ENCODE measurements at places on chromosomes 6 and 20. TPM values are rescaled to one million over a fixed set of nuclear protein-coding genes. Genes with fewer than 3 reads are reported as not detected.

GRCh38 chr6:6836609-6837406 is 248.3 kb downstream of the LY86 start:
- no peak for ATAC-seq

The ESR1 gene
- 0.93 TPM for total RNA-seq

DNA sequence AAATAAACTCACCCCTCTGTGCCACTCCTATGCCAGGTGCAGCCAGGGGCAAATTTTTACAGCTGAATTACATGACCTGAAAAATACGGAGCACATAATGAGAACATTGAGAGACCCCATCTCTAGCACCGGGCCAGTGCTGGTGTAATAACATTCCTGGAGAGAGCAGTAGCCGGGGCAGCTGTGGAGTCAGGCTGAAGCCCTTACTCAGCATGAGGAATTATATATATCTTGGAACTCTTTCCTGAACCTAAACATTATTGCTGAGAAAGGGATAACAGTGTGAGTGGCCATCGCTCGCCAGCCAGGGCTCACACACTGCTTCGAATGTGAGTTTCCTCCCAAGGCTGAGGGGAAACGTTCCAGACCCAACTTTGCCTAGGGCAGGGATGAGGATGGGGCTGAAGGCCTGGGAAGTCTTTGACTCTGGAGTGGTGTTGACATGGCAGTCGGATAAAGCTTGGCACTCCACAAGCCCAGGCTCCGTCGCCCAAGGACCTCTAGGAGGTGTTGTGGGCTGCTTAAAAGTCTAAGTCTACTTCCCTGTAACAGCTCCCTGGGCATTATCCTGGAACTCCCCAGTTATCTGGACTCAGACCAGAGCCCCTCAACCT is 269.8 kb downstream of the CDC5L start:
- no peak for ATAC-seq

- ATAC-seq, result no peak
Measured at GRCh38 chr6:43673444-43674084, 14.0 kb downstream of the MRPS18A start.

- no peak for ATAC-seq
Measured at GRCh38 chr6:75932067-75932466, 140.4 kb downstream of the IMPG1 start.

The DEFB124 gene
- not detected for total RNA-seq

The CRYBG1 gene
- total RNA-seq, result 4.8 TPM

DNA sequence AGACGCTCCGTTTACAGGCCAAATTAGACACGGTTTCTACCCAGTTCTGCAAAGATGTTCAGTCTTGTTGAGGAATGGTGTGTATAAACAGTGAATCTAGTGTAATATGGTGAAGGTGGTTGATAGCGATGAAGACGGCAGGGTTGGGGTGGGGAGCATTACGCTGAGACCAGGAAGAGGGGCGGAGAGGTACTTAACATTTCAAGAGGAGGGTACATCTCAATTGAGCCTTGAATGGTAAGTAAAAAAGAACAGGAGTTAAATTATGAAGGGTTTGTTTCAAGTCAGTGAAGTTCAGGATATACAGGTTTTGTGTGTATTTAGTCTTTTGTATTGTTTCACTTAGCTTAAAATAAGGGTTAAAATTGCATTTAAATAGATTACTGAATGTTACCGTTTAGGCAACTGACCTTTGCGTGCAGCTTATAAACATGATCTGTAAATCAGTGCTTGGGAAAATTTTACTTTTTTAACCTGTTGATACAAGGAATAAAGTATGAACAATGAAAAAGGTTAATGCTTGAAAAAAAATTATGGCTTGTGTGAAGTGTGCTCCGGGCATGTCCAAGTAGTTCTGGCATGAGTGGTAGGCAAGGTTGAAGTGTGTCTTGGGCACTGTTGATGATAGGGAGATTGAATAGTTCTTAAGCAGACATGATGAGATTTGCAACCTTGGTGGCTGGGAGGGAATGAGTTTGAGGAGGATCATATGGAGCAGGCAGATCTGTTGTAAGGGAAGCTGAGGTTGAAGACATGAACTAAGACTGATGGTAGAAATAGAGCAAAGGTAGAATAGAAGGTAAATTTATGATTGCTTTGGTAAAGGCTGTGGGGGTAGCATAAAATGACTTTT is 842 bp downstream of the POLR1C start:
- ATAC-seq, result no peak

The CFAP61 gene
- not detected for total RNA-seq

GRCh38 chr20:44398335-44398734 is 42.8 kb downstream of the HNF4A start:
- ATAC-seq, result no peak

The CAGE1 gene
- total RNA-seq, result not detected

- ATAC-seq, result no peak
Measured at GRCh38 chr6:156699017-156699421, 78.2 kb upstream of the ARID1B start.
